Activated naive CD8-positive, alpha-beta T cell treated with anti-CD3 and anti-CD28 coated beads for 36 hours (primary cell): ENCODE measurements at places on chromosomes 16 and 17. TPM values are rescaled to one million over a fixed set of nuclear protein-coding genes. Genes with fewer than 3 reads are reported as not detected.

DNA sequence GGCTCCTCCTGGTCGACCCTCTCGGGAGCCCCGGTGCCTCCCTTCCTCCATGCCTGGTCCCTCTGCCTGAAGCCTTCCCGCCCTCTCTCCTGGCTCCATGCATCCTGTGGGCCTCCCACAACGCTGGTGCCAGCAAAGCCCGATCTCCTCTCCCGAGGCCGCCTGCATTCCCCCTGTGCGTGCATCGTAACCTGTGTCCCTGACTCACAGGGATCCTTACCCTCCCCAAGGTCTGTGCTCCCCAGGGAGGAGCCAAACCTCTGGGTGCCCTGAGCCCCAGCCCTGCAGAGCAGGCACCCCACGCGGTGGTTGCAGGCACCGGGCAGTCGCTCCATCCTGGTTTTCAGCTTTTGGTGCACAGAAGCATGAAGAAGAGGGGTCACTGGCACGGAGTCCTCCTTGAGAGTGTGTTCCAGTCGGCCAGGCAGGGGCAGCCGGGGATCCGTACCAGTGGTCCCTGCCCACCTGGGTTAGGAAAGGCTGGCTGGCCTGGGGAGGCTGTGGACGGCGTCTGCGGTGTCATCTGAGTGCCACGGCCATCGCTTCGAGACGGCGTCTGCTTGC, 1.8 kb upstream of the ENPP7 start:
- no peaks in the 10 kb centered on the region for H3K27me3 ChIP-seq
- H3K4me1 ChIP-seq = peaks cover 5% of the 10 kb centered on the region
- no peak for DNase-seq
- H3K4me3 ChIP-seq = no peak overlapping the region

Gene USB1
- 52.6 TPM for total RNA-seq

GRCh38 chr17:63950940-63951907, 19.1 kb upstream of the CD79B start:
- DNase-seq = no peak
- H3K4me1 ChIP-seq = peaks cover 24% of the 10 kb centered on the region
- no peak overlapping the region for H3K4me3 ChIP-seq
- H3K27me3 ChIP-seq = no peaks in the 10 kb centered on the region
- H3K27ac ChIP-seq = no peak overlapping the region

DNA sequence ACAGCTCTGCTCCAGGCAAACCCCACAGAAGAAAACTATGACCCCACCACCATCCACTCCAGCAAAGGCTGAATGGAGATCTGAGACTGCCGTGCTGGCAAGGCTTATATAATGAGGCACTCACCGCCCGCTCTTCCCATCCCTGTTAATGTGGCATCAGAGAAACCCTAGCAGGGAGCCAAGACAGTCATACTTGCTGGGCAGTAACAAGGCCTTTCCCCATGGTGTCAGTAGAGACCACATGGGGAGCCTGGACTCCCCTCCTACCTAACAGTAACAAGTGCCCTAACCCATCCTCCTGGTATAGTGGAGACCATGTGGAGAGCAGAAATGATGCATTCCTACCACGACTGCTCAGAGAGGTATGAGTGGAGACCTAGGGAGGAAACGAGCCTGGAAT, 235.2 kb downstream of the C16orf78 start:
- peaks cover 22% of the 10 kb centered on the region for H3K27me3 ChIP-seq
- no peaks in the 10 kb centered on the region for H3K4me1 ChIP-seq
- DNase-seq = no peak
- no peak overlapping the region for H3K4me3 ChIP-seq
- H3K27ac ChIP-seq = no peak overlapping the region

- H3K36me3 ChIP-seq = peaks cover 26% of the 10 kb centered on the region
- no peak for DNase-seq
- no peak overlapping the region for H3K27ac ChIP-seq
- no peak overlapping the region for H3K4me3 ChIP-seq
Observed at GRCh38 chr16:78395035-78395434, 295.6 kb downstream of the WWOX start.

Gene CLEC18B
- total RNA-seq = 0.36 TPM

DNA sequence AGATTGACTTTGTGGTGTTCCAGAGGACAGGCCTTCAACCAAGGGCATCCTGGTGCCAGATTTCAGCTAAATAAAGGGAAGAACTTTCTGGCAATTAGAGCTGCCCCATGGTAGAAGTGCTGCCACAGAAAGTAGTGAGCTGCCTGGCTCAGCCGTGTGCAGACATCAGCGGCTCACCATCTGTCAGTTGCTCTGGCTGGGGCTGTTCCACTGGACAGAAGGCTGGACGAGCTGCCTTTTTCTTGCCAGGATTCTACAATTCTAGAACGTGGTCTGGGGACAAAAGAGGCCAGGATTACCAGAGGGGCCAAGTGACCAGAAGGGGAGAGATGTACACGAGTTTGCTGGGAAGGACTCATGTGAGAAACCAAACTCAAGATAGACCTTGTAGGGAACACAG, 107.0 kb upstream of the RPL38 start:
- peaks cover 3% of the 10 kb centered on the region for H3K27me3 ChIP-seq
- no peak for DNase-seq
- H3K27ac ChIP-seq = no peak overlapping the region
- H3K4me1 ChIP-seq = no peaks in the 10 kb centered on the region
- no peaks in the 10 kb centered on the region for H3K36me3 ChIP-seq

GRCh38 chr17:15917438-15918027, 27.4 kb upstream of the ADORA2B start:
- no peaks in the 10 kb centered on the region for H3K4me1 ChIP-seq
- H3K4me3 ChIP-seq = no peak overlapping the region
- H3K36me3 ChIP-seq = no peaks in the 10 kb centered on the region

DNA sequence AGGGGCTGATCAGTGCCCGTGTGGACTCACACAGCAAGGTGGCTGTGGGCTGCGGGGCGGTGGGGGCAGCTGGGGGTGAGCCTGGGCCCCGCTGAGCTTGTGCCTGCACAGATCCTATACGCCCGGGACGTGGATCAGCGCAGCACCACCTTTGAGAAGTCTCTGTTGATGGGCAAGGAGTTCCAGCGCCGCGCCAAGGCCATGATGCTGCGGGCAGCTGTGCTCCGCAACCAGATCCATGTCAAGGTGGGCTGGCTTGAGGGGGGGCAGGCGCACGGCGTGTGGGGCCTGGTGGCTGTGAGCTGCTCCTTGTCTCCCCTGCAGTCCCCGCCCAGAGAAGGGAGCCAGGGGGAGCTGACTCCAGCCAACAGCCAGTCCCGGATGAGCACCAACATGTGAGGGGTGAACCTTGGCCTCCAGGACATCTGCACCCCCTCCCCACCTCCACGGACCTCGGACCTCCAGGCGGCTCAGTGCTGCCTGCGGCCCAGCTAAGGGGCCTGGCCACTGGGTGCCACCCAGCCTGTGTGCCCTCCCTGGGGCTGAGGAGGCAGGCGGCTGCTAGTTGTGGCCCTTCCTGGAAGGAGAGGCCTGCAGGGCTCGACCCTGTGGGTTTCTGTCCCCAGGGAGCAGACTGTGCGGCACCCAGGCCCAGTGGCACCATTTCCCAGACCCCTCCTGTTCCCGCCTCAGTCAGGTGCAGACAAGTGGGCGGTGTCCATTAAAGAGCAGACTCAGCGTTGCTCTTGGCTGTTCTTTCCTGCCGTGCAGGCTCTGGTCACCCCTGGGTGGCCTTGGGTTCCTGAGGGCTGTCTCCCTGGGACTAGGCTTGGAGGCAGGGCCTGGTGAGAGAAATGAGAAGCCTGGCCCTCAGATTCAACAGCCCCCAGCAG, 5.3 kb downstream of the GPS1 start:
- DNase-seq = no peak
- peaks cover 11% of the 10 kb centered on the region for H3K4me1 ChIP-seq
- no peaks in the 10 kb centered on the region for H3K27me3 ChIP-seq
- H3K4me3 ChIP-seq = no peak overlapping the region
- H3K36me3 ChIP-seq = peaks cover 3% of the 10 kb centered on the region
- no peak overlapping the region for H3K27ac ChIP-seq

DNA sequence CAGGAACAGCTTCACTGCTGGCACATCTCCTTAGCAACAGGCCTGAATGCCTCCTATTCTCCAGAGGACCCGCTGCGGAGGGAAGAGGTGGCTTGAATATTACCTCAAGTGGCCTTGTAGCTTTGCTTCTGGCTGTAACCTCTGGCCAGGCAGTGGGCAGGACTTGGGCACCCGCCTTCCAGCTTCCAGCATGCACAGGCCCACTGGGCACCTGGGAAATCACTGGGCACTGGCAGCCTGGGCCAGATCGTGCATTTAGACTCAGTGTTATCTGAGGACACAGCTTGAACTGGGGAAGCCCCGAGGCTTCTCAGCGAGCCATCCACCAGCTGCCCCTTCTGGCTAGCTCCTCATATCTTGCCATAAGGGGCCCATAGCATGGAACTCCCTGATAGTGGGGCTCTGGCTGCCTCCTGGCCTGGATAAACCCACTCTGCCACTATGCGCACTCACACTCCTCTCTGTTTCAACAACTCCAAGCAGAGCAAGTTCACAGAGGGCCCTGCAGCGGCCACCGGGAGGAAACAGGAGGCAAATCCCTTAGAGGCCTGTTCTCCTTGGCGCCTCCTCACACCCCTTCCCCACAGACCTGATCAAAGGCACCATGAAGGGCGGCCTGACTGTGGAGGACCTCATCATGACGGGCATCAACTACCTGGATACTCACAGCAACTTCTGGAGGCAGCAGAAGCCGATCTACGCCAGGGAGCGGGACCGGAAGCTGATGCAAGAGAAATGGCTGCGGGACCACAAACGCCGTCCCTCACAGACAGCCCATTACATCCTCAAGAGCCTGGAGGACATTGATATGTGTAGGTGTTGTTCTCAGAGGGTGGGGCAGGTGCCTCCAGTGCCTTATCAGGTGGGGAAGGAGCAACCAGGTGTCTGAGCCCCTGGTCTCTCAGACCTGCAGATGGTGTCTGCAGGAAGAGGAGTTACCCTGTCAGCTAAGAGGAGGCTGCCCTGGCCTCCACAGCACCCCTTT, 7.8 kb downstream of the ODAD4 start:
- H3K4me3 ChIP-seq = no peak overlapping the region
- no peak for DNase-seq
- H3K27me3 ChIP-seq = no peaks in the 10 kb centered on the region
- no peaks in the 10 kb centered on the region for H3K36me3 ChIP-seq

GRCh38 chr16:7820816-7821215, 488.2 kb downstream of the RBFOX1 start:
- no peaks in the 10 kb centered on the region for H3K36me3 ChIP-seq
- no peak for DNase-seq
- H3K4me3 ChIP-seq = no peak overlapping the region

DNA sequence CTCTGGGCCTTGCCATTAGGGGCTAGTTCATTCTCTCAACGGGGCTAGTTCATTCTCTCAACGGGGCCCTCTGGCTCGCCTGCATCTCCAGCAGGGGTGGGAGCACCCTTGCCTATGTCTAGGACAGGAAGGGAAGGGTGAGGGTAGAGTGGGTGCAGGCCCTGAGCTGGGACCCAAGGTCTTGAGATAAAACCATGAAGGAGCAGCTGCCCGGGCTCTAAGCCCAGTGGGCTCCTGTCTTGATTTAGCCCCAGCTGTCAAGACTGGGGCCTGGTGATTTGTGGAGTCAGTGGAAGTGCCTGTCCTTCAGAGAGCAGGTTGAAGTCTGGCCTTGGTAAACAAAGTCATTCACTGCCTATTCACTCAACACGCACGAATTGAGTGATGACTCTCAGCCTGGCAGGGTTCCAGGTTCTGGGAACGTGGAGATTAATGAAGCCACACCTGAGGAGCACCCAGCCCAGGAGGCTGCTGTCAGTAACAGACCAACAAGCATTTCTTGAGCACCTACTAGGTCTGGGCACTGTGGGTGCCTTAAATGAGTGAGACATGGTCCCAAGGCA, 35.4 kb downstream of the WNT3 start:
- DNase-seq = no peak

Gene PHOSPHO1
- not detected for total RNA-seq

GRCh38 chr17:49939318-49939717, 29.7 kb upstream of the DLX4 start:
- peaks cover 26% of the 10 kb centered on the region for H3K27me3 ChIP-seq
- no peaks in the 10 kb centered on the region for H3K4me1 ChIP-seq
- H3K36me3 ChIP-seq = no peaks in the 10 kb centered on the region
- no peak overlapping the region for H3K4me3 ChIP-seq
- H3K27ac ChIP-seq = no peak overlapping the region

Gene RAB34
- total RNA-seq = 7.6 TPM

GRCh38 chr16:69286941-69287713, 24.0 kb upstream of the VPS4A start:
- H3K27me3 ChIP-seq = no peaks in the 10 kb centered on the region
- H3K36me3 ChIP-seq = no peaks in the 10 kb centered on the region
- no peak overlapping the region for H3K4me3 ChIP-seq
- peaks cover 3% of the 10 kb centered on the region for H3K4me1 ChIP-seq
- H3K27ac ChIP-seq = no peak overlapping the region

- DNase-seq = no peak
- no peaks in the 10 kb centered on the region for H3K4me1 ChIP-seq
- no peak overlapping the region for H3K4me3 ChIP-seq
- no peaks in the 10 kb centered on the region for H3K36me3 ChIP-seq
- no peak overlapping the region for H3K27ac ChIP-seq
- H3K27me3 ChIP-seq = peaks cover 28% of the 10 kb centered on the region
Observed at GRCh38 chr16:21088646-21089538, 61.8 kb downstream of the DNAH3 start.

GRCh38 chr17:79497777-79498348, 113.0 kb downstream of the RBFOX3 start:
- H3K4me1 ChIP-seq = no peaks in the 10 kb centered on the region
- no peak overlapping the region for H3K27ac ChIP-seq
- no peaks in the 10 kb centered on the region for H3K36me3 ChIP-seq
- no peak overlapping the region for H3K4me3 ChIP-seq
- peaks cover 14% of the 10 kb centered on the region for H3K27me3 ChIP-seq

DNA sequence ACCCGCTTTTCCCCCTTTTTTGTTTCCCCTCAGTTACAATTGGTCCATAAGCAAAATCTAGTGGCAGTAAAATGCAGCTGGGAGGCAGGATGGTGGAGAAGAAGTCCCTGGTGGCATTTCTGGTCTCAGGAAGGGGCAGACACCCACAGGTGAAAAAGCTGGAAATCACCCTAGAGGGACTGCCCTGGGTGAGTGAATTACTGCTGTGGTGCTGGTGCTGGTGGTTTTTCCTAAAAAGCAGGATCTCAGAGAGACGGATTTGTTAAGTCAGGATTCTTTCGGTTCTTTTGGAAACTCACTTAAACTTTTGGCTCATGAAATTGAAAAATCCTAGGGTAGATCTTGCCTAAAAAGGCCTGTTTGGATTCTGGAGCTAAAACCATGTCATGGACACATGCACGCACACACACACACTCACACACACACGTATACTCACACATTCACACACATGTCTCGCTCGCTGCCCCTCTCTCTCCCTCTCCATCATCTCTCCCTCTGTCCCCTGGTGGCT, 65.8 kb downstream of the NKD1 start:
- no peaks in the 10 kb centered on the region for H3K27me3 ChIP-seq
- H3K4me3 ChIP-seq = no peak overlapping the region
- H3K36me3 ChIP-seq = no peaks in the 10 kb centered on the region
- peaks cover 7% of the 10 kb centered on the region for H3K4me1 ChIP-seq

Gene MYH3
- 3.4 TPM for total RNA-seq
